Activated CD8-positive, alpha-beta memory T cell treated with anti-CD3 and anti-CD28 coated beads for 4 hours (primary cell): ENCODE measurements at places on chromosomes 1 and 21.

GRCh38 chr1:182389619-182390047, 2.0 kb downstream of the GLUL start:
- DNase-seq = no peak

DNA sequence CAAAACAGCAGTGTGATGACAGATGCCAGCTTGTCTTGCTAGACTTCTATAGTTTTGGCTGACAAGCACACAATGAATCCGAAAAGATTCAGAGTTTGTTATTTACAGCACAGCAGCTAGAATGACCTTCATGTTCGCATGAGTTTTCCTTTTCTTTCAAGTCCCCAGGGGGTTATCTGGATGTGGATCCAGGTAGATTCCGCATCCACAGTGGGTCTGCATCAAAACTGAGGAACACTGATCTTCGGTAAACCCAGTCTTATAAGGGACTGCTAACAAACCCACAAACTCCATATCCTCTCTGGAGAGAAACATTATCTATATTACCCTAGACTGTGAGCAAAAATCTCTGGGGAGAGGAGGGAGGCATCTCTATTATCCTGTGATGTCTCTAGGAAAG, 69.0 kb upstream of the DEPDC1 start:
- no peak for DNase-seq

- no peak for DNase-seq
These were observed 13.5 kb downstream of the MRPS6 start for GRCh38 chr21:34086887-34087306.

- DNase-seq = no peak
These were observed 101.9 kb downstream of the SLC45A1 start for GRCh38 chr1:8419861-8420260.

DNA sequence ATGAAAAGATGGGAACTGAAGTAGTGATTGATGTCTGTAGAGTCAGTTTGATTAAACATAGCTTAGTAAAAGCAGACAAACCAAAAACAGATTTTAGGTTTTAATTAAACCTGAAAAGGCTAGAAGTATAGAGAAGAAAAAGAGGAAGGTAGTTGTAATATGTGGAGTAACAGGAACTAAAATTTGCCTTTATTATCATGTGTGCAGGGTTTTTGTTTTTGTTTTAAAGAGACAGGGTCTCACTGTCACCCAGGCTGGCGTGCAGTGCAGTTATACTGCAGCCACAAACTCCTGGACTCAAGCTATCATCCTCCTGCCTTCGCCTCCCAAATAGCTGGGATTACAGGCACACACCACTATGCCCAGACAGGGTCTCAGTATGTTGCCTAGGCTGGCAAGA, 6.0 kb downstream of the TOR1AIP1 start:
- no peak for DNase-seq

DNA sequence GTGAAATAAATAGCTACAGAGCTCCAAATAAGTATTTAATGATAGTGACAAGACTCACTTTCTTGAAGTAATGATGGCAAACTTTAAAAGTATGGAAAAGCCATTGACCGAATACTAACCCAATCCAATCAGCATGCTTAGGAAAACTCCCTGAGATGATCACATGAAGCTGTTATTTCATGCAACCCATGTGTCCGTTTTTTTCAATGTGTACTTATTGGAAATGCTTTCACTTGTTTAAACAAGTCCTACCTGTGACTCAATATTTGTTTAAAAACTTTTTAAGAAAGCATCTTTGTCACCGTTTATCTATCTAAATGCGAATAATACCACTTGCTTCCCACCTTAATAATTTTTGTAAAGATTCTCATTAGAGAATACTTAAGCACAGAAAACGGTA, 185.8 kb downstream of the NRIP1 start:
- DNase-seq = no peak

DNA sequence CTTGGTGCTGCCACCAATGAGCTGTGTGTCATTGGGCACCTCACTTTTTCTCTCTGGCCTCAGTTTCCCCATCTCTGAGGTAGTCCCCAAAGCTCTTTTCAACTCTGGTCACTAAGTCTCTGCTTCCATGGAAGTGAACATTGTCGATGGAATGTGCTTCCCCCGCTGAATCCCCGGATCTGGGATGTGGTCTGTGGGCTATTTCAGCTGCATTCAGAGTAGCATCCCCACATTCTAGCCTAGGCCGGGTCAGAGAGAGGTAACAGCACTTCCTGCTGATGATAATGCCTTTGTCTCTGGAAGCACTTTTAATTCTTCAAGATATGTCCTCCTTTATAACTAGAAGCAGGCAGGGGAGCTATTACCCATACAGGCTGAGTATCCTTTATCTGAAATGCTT, 29.8 kb downstream of the RASSF5 start:
- no peak for DNase-seq

DNA sequence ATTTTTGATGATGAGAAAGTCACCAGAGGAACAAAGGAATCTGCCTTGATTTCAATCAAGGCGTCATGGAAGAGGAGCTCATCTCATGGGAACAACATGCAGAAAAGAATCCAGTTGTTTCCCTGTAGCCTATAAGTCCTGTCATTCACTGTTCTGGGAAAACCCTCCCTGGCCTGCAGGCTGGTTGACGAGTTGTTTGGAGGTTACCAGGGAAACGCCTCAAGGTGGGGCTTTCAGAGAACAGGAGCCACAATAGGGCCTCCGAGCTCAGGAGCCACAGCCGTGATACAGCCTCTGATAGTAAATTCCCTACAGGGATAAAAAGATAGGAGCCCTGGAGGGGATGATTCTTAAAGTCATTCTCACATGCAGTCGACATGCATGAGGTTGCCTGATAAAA, 135.2 kb downstream of the PSMG1 start:
- DNase-seq = no peak

GRCh38 chr1:66712839-66713238, 39.4 kb upstream of the DYNLT5 start:
- DNase-seq = no peak

DNA sequence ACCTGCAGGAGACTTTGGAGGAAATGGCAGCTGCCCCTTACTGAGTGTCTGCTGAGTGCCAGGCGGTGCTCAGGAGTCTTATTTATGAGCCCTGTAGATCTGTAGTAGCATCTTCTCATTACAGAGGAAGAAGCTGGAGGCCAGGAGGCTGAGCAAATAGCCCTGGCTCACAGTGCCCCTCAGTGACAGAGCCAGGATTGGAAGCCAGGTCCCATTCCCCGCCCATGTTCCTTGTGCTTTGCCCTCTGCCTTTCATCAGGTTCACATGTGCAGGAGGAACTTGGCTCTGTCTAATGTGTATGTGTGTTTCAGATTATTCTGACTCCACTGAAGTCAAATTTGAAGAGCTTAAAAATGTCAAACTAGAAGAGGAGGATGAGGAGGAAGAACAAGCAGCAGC, 21.2 kb downstream of the KDM4A start:
- no peak for DNase-seq

GRCh38 chr1:230172016-230172537, 105.0 kb downstream of the GALNT2 start:
- no peak for DNase-seq

DNA sequence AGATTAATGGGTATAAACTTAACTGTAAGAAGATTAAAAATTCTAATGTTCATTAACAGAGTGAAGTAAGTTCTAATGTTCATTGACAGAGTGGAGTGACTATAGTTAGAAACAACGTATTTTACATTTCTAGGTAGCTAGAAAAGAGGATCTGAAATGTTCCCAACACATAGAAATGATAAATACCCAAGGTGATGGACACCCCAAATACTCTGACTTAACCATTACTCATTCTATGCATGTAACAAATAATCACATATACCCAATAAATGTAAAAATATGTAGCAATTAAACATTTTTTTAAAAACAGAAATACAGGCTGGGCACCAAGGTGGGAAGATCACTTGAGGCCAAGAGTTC, 62.1 kb downstream of the ABL2 start:
- DNase-seq = no peak

DNA sequence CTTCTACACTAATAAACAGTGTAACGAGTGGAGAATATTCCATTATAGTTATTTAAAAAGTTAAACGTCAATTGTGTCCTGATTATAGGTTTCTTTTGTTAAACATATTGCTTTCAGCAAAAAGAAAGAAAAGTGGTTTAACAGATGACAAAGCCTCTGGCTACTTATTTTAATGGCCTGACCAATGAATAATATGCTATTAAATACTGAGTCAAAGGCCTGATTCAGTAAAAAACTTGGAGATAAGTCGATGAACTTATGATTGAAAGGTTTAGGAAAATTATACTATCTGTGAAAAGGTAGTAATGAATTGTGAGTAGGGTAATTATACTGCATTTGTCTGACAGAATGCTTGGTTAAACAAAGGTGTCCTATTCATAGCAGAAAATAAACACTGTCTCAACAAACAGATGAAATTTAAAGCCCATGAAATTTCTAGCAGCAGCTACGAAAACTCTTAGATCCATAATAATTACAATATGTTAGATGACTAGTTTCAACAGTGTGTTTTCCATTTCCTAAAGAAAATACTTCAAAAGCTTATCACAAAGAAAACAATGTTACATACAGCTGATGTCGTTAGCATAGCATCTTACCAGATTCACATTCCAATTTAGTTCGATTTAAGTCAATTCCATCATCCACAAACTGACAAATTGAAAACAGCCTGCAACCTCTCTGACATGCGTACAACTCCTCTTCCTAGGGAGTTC, 6.2 kb downstream of the TMEM59 start:
- DNase-seq = no peak

DNA sequence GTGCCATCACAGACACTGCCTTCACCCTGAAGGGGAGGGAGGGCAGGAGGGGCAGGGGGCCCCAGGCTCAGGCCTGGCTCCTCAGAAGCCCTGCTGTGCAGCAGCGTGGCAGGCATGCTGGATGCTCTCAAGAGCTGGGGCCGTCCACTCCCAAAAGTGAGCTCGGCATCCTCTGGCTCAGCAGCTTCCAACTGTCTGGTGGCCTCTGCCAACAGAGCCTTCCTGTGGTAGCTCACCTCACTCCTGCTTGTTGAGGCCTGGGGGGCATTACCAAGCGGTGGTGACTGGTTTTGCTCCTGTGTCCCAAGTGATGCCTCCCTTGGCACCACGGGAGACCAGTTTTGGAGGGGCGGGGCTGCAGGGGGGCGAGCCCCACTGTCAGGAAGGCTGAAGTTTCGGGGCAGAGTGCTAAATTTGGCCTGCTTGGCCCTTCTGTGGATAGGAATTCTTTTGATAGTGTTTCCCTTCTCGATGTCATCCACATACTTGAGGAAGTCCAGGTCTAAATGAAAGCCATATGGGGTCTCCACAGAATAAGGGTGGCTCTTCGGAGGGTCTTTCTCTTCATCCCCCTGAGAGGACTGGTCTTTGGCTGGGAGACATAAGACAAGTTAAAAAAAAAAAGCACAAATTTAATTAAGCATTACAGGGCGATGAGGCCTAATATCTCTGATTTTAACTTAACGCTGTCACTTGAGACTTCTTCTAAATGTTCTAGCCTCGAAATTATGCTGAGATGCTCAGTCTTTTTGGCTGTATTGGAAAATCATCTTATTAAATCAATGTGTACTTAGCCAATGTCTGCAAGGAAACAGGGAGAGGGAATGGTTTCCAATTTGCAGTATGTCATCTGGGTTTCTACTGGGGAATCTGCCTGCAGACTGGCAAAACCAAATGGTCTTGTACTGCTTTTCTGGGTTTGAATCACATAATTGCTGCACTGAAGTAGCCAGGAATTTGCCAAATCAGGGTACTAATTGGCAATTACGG, 44.4 kb downstream of the KANK4 start:
- DNase-seq = no peak

- no peak for DNase-seq
These were observed 161.0 kb downstream of the URB2 start for GRCh38 chr1:229786974-229787610.

DNA sequence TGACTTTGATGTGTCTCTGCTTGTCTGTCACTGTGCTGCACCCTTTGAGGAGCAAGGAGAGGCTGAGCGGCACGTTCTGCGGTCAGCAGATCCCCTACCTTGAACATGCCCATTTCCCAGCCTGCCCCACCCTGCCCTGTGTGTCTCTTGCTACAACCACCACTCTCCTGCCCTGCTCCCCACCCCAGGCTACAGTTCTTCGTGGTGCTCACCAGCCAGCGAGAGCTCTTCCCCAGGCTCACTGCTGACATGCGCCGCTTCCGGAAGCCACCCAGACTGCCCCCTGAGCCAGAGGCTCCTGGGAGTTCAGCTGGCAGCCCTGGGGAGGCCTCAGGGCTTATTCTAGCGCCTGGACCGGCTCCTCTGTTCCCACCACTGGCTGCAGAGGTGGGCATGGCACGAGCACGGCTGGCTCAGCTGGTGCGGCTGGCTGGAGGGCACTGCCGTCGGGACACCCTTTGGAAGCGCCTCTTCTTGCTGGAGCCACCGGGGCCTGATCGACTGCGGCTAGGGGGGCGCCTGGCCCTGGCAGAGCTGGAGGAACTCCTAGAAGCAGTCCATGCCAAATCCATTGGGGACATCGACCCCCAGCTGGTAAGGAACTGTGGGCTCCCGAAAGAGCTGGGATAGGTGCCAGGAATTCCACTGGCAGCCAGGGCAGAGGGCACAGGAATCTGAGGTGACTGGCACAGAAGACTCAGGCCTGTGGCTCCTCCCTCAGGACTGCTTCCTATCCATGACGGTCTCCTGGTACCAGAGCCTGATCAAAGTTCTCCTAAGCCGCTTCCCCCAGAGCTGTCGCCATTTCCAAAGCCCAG, 5.6 kb downstream of the HYI start:
- no peak for DNase-seq

DNA sequence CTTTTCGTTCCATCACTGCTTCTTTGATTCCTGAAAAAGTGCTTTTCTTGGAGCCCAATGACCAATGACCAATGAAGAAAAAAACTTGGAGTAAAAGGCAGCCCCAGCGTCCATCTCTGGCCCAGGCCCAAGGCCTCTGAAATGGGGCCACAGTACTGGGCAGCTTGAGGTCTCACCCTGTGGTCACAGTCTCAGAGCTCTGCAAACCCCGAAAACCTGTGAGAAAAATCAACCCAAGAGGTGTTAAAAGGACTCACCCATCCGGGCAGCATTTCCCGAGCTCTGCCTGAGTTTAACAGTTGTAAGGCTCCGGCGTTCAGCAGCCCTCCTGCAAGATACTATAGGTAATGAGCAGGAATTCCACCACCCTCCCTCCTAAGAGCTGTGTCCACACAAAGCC, 2.1 kb upstream of the EFHD2 start:
- no peak for DNase-seq

DNA sequence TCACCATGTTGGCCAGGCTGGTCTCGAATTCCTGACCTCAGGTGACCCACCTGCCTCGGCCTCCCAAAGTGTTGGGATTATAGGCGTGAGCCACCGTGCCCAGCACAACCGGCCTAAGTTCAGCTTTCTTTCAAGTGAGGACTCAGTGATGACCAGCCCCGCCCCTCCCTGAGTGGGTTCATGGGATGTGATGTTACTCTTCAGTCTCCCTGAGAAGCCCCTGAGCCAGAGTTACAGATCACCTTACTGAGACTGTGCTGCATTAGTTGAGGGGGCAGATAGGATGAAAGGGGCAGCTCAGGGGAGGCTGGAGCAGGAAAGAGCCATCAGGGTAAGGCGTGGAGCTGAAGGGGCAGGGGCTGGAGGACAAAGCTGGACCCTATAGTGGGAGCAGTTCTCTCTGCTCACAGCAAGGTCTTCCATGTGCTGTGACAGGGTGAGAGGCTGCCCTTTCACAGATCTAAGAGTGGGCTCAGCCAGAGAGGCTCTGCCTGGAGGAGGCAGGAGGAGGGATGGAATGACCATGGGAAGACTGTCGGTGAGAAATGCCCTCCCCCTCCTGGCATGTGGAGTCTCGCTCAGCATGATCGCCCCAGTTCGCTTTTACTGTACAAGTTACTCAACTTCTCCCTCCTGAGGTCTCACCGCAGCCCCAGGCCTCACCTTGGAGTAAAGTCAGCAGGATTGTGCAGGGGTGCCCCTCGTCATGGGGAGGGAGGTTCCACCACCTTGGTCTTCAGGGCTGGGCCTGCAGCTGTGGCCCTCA, 13.4 kb downstream of the SH2D2A start:
- no peak for DNase-seq
